ENCODE measurements at places on chromosomes 3 and 15. TPM values are rescaled to one million over a fixed set of nuclear protein-coding genes. Genes with fewer than 3 reads are reported as not detected.

The IMPG2 gene
- total RNA-seq, result 0.09 TPM

The CEP19 gene
- 1.5 TPM for total RNA-seq

The EOMES gene
- total RNA-seq, result 0.76 TPM

The RNU5B-1 gene
- total RNA-seq, result not detected

The DNASE1L3 gene
- total RNA-seq, result not detected

The ACAN gene
- total RNA-seq, result 1.4 TPM

The ENTPD3 gene
- total RNA-seq, result 0.50 TPM

The SH2D7 gene
- not detected for total RNA-seq

The RAB8B gene
- 34.6 TPM for total RNA-seq

The CCR4 gene
- total RNA-seq, result 0.11 TPM

The AMIGO3 gene
- total RNA-seq, result 3.9 TPM

The LRRIQ4 gene
- total RNA-seq, result 0.09 TPM

The EBLN2 gene
- 2.3 TPM for total RNA-seq

The DOCK3 gene
- 5.5 TPM for total RNA-seq

The SLC12A1 gene
- 0.39 TPM for total RNA-seq

- H3K4me3 ChIP-seq, result no peak overlapping the region
- DNase-seq, result no peak
- H3K27ac ChIP-seq, result no peak overlapping the region
- peaks cover 17% of the 10 kb centered on the region for H3K4me1 ChIP-seq
These were observed 665.0 kb upstream of the CBLB start for GRCh38 chr3:106533788-106534160.

DNA sequence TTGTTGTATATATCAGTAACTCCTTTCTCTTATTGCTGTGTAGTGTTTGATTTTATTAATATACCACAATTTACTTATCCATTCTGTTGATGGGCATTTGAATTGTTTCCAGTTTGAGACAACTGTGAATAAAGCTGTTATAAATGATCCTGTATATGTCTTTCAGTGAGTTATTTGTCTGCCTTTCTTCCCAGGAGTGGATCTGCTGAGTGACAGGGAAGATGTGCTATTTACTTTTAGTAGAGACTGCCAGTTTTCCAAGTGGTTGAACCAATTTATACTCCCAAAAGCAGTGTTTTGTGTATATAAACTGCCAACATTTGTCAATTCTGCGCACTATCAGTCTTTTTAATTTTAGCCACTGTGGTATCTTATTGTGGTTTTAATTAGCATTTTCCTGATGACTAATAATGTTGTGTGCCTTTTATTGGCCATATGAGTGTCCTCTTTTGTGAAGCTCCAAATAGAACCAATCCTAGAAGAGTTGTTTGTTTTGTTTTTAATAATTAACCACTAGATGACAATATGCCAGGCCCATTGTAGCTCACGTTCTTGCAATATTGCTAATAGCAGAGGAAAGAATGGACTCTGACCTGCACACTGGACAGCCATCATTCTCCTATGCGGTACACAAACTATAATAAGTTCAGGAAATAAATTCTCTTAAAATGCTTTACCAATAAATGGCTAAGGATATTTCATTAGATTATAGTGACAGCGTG lies 25.3 kb downstream of the TRANK1 start:
- DNase-seq, result no peak
- peaks cover 7% of the 10 kb centered on the region for H3K4me1 ChIP-seq
- H3K36me3 ChIP-seq, result peaks cover 14% of the 10 kb centered on the region
- H3K27me3 ChIP-seq, result no peaks in the 10 kb centered on the region

GRCh38 chr15:70799667-70800450 lies 36.5 kb upstream of the UACA start:
- H3K4me3 ChIP-seq, result no peak overlapping the region
- DNase-seq, result no peak
- no peaks in the 10 kb centered on the region for H3K4me1 ChIP-seq
- H3K27ac ChIP-seq, result no peak overlapping the region

- H3K36me3 ChIP-seq, result no peaks in the 10 kb centered on the region
- no peak overlapping the region for H3K27ac ChIP-seq
These were observed 528.4 kb upstream of the RGMA start for GRCh38 chr15:93617443-93617842.

DNA sequence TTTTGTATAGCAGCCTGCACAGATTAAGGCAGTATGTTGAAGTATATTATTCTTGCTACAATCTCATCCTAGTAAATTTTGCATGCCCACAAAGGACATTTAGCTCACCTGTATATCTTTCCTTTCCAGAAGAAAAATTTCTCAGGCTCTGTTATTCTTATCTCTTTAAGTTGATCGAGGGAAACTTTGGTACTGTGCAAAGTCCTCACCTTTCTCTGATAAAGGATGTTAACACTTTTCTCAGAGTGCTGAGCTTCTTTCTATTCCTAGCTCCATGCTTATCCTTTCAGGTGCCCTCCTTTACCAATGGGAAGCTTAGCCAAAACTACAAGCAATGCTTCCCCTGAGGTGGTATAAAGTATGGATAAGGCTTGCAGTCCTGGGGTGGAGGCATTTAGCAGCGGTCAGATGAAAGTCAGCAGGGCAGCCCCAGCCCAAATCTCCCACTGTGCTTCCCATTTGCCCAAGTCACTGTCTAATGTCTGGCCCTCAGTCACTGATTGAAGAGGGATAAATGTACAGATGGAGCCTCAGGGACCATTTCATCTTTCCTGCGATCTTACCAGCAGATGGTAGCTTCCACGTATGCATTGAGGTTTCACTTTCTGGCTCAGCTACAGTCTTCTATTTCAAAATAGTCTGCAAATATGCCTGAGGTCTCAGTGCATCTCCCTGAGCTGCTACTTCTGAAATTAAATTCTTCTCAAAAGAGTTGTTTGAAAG lies 127.8 kb upstream of the P2RY1 start:
- no peak overlapping the region for H3K4me3 ChIP-seq
- peaks cover 4% of the 10 kb centered on the region for H3K36me3 ChIP-seq
- DNase-seq, result no peak
- H3K4me1 ChIP-seq, result peaks cover 29% of the 10 kb centered on the region
- H3K27ac ChIP-seq, result no peak overlapping the region

DNA sequence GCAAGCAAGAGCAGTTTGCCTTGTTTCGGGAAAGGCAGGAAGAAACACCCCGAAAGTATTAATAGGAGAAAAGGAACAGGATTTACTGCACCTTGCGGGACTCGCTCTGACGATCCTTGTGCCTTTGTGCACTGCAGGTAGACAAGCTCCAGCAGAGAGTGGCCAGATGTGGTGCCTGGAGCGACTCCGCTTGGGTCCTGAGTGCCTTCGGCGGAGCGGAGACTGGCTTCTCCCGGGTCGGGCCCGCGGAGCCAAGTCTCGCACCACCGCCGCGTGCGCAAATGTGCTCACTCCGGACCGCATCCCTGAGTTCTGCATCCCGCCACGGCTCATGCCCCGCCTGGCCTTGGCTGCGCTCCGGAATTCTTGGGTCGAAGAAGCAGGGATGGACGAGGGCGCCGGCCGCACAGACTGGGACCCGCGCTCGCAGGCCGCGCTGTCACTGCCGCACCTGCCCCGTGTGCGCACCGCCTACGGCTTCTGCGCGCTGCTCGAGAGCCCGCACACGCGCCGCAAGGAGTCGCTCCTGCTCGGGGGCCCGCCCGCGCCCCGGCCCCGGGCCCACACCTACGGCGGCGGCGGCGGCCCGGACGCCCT lies 769 bp downstream of the C2CD4A start:
- no peaks in the 10 kb centered on the region for H3K36me3 ChIP-seq
- H3K4me3 ChIP-seq, result peak overlapping the region; percentile 75
- H3K27me3 ChIP-seq, result peaks cover 64% of the 10 kb centered on the region
- peak overlapping the region; percentile 39 for H3K27ac ChIP-seq
- peak; percentile 51 for DNase-seq

- no peak for DNase-seq
- peak overlapping the region; percentile 85 for H3K4me3 ChIP-seq
- H3K27me3 ChIP-seq, result peaks cover 19% of the 10 kb centered on the region
- H3K36me3 ChIP-seq, result peaks cover 7% of the 10 kb centered on the region
- no peak overlapping the region for H3K27ac ChIP-seq
These were observed 495 bp upstream of the NXPE3 start for GRCh38 chr3:101778385-101779046.

GRCh38 chr15:100373942-100374341 lies 32.2 kb upstream of the ADAMTS17 start:
- H3K4me3 ChIP-seq, result peak overlapping the region; percentile 76
- peaks cover 50% of the 10 kb centered on the region for H3K27me3 ChIP-seq
- H3K36me3 ChIP-seq, result peaks cover 13% of the 10 kb centered on the region
- no peak overlapping the region for H3K27ac ChIP-seq
- DNase-seq, result peak; percentile 24

DNA sequence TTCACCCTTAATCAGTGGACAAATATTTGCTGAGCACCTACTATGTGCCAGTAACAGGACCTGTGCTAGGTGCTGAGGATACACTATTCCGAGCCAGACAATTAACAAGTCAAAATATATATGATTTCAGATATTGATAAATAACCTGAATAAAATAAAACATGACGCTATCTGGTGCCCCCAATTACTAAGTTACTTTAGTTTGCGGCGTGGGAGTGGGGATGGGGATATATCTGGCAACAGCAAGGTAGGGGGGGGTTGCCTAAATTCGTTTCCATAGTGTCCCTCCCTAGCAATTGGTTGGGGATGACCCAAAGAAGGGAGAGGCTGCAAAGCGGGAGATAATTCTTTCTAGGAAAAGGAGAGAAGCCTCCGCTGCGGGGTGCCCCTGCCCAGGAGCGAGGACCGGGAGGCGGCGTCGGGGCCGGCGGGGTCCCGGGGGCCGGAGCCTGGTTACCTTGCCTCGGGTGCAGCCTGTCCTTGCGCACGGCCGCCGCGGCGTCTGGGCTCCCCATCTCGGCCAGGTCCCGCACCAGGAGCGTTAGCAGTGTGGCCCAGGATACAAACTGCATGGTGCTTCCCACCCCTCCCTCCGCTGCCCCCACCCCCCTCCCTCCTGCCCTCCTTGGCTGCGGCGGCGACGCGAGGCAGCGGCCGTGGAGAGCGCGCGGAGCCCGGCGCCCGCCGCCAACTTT lies 567 bp downstream of the ADAMTS9 start:
- peaks cover 84% of the 10 kb centered on the region for H3K27me3 ChIP-seq
- DNase-seq, result peak; percentile 44
- H3K36me3 ChIP-seq, result no peaks in the 10 kb centered on the region
- peaks cover 71% of the 10 kb centered on the region for H3K4me1 ChIP-seq
- peak overlapping the region; percentile 93 for H3K4me3 ChIP-seq

DNA sequence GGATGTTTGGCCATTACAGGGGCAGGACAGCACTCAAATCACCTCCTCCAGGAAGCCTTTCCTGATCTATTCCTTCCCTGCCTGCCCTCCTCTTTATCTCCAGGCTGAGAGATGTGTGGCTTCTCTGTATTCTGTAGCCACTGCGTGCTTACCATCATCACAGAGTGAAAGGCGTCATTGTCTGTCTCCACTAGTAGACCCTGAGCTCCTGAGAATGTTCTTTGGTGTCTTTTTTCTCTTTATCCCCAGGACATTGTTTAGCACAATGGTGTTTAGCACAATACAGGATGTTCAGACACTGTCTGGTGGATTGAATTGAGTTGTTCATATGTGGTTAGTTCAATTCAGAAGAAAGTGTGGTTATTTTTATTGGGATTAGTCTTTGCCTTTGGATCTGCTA lies 26.2 kb upstream of the LARS2 start:
- 0 out of 2 replicates have a peak, but pooled peaks cover 3% of the 10 kb centered on the region for H3K27me3 ChIP-seq
- H3K4me1 ChIP-seq, result no peaks in the 10 kb centered on the region
- H3K36me3 ChIP-seq, result no peaks in the 10 kb centered on the region

DNA sequence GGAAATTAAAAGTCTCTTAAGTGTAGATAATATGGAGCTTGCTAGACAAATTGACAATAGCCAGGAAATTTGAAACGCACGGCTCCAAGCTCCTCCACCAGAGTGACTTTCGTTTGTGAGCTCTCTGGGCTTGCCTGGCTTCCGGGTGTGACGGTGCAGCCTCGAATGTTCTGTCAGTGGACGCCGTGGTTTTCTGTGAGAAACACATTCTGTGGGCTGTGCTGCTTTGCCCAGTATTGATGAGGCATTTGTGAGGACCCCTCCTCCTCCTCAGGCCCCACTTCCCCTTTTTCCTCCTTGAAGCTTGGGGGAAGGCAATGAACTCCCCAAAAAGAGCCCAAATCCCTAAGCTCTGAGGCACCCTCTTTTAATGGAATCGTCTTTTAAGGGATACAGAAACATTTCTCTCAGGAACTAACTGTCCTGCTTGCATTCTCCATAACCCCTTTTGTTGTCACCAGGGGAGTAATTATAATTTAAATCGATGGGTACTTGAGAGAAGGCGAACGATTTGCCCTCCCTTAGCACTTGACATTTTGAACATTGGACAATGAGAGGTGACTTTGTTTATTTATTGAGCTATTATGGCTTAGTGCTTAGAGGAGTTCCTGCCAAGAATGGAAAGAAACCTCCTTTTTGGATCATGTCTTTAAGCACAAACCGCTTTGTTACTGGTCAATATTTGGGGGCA lies 40.8 kb downstream of the POLR2M start:
- H3K4me1 ChIP-seq, result peaks cover 40% of the 10 kb centered on the region
- peaks cover 6% of the 10 kb centered on the region for H3K27me3 ChIP-seq
- no peak overlapping the region for H3K4me3 ChIP-seq
- no peaks in the 10 kb centered on the region for H3K36me3 ChIP-seq
- H3K27ac ChIP-seq, result 0 out of 2 replicates have a peak overlapping the region, but pooled peaks have one; percentile 21
- no peak for DNase-seq

DNA sequence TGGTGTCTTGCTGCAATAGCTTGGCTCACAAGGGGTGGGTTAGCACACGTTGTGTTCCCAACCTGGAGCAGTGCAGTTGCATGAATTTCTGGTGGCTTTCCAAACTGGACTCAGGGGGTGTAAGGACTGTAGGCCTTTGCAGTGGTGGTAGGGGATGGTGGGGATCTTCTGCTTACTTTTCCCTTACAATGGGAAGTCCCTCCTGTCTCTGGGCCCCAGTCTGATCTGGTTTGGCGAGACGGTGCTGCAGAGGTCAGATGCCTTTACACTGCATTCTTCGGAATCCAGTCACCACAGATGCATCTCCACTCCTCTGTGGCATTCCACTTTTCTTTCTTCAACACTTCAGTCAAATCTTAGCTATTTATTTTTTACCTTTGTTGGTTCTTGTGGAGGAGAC lies 132.1 kb downstream of the DOCK3 start:
- H3K4me1 ChIP-seq, result peaks cover 16% of the 10 kb centered on the region
- peak; percentile 36 for DNase-seq
- peak overlapping the region; percentile 72 for H3K27ac ChIP-seq
- H3K36me3 ChIP-seq, result peaks cover 26% of the 10 kb centered on the region

GRCh38 chr3:64901522-64901885 lies 213.7 kb upstream of the ADAMTS9 start:
- H3K27ac ChIP-seq, result no peak overlapping the region
- no peaks in the 10 kb centered on the region for H3K27me3 ChIP-seq

GRCh38 chr15:100926258-100926657 lies 7.1 kb downstream of the LRRK1 start:
- H3K4me3 ChIP-seq, result no peak overlapping the region
- H3K36me3 ChIP-seq, result no peaks in the 10 kb centered on the region
- no peak overlapping the region for H3K27ac ChIP-seq
- peak; percentile 75 for DNase-seq
- peaks cover 14% of the 10 kb centered on the region for H3K4me1 ChIP-seq

GRCh38 chr3:72485641-72486040 lies 362.6 kb downstream of the SHQ1 start:
- H3K4me3 ChIP-seq, result no peak overlapping the region
- no peak for DNase-seq
- peaks cover 8% of the 10 kb centered on the region for H3K27me3 ChIP-seq

GRCh38 chr3:197297002-197297401 lies 1.4 kb downstream of the DLG1 start:
- H3K27me3 ChIP-seq, result no peaks in the 10 kb centered on the region
- DNase-seq, result no peak
- peak overlapping the region; percentile 95 for H3K4me3 ChIP-seq
- peaks cover 14% of the 10 kb centered on the region for H3K36me3 ChIP-seq

Measured in WTC11 (cell line).